Fibroblast of skin of right biceps (primary cell): ENCODE measurements at places on chromosomes 2 and 18.

GRCh38 chr2:176710657-176711186 is 441.5 kb downstream of the MTX2 start:
- DNase-seq, result no peak

DNA sequence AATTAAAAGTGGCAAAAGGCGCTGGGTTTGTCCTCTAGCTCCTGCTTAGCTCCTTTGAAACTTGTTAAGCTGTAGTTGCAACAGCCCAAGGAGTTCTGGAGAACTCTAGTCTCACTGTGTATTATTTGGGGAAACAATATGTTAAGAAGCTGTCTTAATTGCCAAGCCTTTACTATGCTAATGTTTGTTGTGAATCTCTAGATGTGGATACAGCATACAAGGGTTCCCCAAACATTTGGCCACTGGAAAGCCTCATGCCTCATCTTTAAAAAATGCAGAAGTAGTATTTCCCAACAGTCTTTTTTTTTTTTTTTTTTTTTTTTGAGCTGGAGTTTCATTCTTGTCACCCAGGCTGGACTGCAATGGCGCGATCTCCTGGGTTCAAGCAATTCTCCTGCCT is 236.7 kb downstream of the PRKCE start:
- peak; percentile 60 for DNase-seq

DNA sequence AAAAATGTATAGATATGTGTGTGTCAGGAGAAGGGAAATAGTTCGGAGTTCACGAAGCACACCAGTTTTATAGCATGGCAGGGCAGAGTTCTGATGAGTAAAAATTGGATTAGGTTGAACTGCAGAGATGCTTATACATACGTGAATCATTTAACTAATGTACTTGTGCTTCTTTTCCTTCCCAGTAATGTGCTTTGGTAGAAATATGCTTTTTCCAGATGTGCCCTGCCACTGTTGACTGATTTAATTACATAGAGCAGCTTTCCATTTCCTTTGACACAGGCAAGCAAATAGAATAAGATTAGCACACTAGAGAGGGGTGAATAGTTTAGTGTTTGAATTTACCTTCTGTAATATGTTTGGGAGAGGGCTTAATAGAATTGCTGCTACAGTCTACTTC is 28.9 kb upstream of the ARMC9 start:
- no peak for DNase-seq

GRCh38 chr2:138177693-138178092 is 213.4 kb downstream of the HNMT start:
- no peak for DNase-seq

- no peak for DNase-seq
Measured at GRCh38 chr2:219607931-219608330, 10.3 kb downstream of the STK11IP start.

- DNase-seq, result no peak
Measured at GRCh38 chr2:147182260-147182659, 662.6 kb upstream of the ACVR2A start.

DNA sequence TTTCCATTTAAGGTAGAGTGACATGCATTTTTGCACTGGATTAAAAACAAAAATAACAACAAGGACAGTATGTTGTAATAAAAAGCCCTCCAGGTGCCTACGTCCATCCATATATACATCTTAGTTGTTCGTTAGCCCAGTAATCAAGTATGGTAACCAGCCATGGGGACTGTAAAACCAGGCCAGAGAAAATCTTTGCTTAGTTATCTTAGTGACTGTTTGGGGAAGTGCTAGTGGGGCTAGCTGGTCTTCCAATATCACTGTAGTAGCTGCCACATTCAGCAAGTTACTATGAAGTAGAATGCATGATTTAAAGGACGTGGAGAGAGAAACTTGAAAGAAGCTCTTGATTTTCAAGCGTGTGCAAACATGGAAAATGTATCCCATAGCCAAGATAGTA is 95.9 kb upstream of the STON1 start:
- no peak for DNase-seq

GRCh38 chr2:165933211-165933910 is 20.2 kb downstream of the TTC21B start:
- DNase-seq, result no peak

- no peak for DNase-seq
Measured at GRCh38 chr18:54856105-54856646, 27.9 kb downstream of the RAB27B start.

GRCh38 chr2:211503198-211503597 is 946.8 kb downstream of the CPS1 start:
- DNase-seq, result no peak

DNA sequence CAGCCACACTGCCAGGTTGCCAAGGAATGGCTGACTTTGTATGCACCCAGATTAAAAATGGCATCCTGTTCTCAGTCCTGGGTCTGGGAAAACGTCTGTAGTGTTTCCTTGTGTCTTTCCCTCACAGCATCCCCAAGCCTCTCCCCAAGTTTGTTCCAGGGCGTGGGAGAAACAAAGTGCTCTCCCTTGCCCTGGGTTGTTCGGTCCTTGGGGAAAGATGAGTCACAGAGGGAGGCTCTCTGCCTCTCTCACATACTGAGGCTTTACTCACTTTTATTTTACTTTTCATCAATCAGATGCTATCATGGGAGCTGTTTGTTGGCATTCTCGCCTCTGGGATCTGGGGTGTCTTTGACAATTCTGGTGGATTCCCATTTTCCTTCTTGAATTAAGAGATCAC is 492.3 kb downstream of the XIRP2 start:
- DNase-seq, result no peak
